ENCODE measurements at places on chromosomes 12 and 14.
A peak's percentile ranks its signal among the peaks of the same experiment; 100 is the strongest.

- peak; percentile 55 for DNase-seq
Measured at GRCh38 chr12:91381309-91381804, 198.7 kb upstream of the DCN start.

GRCh38 chr12:71685312-71685906 is 473 bp upstream of the TMEM19 start:
- no peak for DNase-seq

- DNase-seq, result no peak
Measured at GRCh38 chr12:97781342-97781741, 318.7 kb downstream of the RMST start.

- DNase-seq, result no peak
Measured at GRCh38 chr14:77988970-77989369, 181.2 kb upstream of the NRXN3 start.

GRCh38 chr12:123163227-123163626 is 12.3 kb upstream of the PITPNM2 start:
- no peak for DNase-seq

DNA sequence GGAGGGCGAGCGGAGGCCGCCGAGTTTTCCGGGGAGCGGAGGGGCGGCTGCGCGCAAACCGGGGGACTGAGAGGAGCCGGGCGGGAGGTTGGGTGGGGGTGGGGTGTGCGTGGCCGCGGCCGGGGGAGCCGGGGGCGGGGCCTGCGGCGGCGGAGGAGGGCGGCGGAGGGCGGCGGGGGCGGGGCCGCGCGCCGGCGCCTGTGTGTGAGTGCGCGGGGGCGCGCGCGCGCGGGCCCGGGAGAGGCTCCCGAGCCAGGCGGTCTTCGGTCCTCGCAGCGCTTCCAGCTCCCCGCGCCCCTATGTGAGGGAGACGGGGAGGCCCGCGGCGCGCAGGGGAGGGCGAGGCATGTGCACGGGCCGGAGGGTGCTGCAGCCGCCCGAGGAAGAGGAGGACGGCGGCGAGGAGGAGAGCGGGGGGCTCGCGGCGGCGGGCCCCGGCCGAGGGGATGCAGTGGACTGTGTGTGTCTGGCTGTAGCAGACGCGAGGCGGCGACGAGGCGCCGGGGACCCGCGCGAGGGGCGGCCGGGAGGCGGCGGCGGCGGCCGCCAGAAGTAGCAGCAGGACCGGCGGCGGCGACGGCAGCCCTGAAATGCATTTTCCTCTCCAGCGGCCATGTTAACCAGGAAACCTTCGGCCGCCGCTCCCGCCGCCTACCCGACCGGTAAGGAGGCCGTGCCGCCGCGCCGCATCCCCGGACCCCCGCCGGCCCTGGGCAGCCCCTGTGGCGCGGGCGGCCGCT is at the start of gene DYRK2:
Gene DYRK2 (plus strand): TSS at position 225 of the 740 bp plus-strand sequence. CDS start 389 bp downstream, at position 614.
- peak; percentile 62 for DNase-seq

GRCh38 chr12:87929346-87929745 is 99.9 kb downstream of the C12orf50 start:
- DNase-seq, result no peak

GRCh38 chr14:61730756-61731373 is 31.4 kb upstream of the SNAPC1 start:
- no peak for DNase-seq

GRCh38 chr12:125586441-125586840 is 521.2 kb downstream of the AACS start:
- DNase-seq, result no peak

DNA sequence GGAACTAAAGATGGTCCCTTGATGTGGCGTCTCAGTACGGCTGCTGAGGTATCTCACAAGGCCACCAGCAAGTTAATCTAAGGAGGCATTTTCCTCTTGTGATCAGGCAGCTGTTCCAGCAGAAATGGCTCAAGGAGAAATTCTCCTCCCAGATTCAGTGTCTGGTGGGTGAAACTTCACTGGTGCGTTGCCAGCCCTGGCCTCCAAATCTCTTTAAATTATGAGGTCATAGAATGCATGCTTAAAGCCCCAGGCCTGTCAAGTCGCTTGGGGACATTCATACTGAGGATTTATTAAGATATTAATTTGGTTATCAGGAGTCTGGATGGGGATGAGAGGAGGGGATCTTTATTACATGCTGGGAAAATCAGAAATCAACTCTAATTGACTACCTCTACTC is 72.9 kb downstream of the PPP2R5C start:
- DNase-seq, result no peak

GRCh38 chr12:64064706-64065105 is 157.4 kb downstream of the KICS2 start:
- no peak for DNase-seq

- peak; percentile 56 for DNase-seq
Measured at GRCh38 chr12:121110211-121110940, 22.3 kb upstream of the P2RX7 start.

DNA sequence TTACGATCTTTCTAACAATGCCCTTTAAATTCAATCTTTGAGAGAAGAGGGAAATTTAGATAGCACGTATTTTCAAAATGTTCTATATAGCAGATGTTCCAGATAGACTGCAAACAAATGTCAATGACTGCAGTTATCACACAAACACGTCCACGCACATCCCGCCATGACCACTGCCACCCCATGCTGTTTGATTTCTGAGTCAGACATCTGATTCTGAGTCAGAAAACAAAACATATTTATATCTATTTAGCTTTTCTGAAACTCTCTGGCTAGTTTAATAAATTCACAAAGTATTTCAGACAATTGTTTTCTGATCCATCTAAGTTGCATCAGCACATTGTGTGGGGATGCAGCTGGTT is 105.9 kb upstream of the BCAT1 start:
- no peak for DNase-seq

GRCh38 chr14:35509846-35510245 is 24.1 kb upstream of the INSM2 start:
- DNase-seq, result no peak

GRCh38 chr12:116200812-116201211 is 76.7 kb downstream of the MED13L start:
- DNase-seq, result no peak

- no peak for DNase-seq
Measured at GRCh38 chr12:46518169-46518568, 145.6 kb upstream of the SLC38A2 start.

- no peak for DNase-seq
Measured at GRCh38 chr12:57198329-57198728, 18.3 kb upstream of the NXPH4 start.

DNA sequence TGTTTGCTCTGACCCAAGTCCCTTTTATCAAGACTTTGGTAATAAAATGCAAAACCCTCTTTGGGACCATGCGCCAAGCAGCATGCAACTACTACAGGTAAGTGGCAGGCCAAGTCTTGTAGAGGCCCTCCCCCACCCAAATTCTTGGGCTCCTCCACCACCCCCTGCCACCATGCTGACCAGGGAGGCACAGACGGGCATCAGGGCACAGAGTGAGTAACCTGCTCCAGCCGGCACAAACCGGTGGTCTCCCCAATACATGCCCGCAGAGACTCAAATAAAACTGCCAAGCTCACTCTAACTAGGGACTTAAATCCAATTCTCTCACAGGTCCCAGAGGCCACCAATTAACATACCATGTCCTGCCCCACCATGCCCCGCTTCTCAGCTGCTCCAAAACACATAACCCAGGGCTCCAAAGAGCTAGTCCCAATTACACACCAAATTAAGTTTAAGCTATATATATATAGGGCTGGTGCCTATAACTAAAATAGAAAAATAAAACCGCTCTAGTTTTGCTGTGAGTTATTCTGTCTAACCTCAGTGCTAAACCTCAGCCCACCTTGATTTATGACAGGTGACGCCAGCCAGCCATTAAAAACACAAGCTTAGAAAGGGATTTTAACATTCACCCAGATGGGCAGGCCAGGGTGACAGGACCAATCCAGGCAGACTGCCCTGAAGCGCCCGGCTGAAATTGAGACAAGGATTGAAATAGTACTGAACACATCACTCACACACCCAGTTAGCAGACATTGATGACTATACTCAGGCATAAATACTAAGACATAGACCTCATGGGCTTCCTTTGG is 81.0 kb downstream of the CLMN start:
- no peak for DNase-seq

DNA sequence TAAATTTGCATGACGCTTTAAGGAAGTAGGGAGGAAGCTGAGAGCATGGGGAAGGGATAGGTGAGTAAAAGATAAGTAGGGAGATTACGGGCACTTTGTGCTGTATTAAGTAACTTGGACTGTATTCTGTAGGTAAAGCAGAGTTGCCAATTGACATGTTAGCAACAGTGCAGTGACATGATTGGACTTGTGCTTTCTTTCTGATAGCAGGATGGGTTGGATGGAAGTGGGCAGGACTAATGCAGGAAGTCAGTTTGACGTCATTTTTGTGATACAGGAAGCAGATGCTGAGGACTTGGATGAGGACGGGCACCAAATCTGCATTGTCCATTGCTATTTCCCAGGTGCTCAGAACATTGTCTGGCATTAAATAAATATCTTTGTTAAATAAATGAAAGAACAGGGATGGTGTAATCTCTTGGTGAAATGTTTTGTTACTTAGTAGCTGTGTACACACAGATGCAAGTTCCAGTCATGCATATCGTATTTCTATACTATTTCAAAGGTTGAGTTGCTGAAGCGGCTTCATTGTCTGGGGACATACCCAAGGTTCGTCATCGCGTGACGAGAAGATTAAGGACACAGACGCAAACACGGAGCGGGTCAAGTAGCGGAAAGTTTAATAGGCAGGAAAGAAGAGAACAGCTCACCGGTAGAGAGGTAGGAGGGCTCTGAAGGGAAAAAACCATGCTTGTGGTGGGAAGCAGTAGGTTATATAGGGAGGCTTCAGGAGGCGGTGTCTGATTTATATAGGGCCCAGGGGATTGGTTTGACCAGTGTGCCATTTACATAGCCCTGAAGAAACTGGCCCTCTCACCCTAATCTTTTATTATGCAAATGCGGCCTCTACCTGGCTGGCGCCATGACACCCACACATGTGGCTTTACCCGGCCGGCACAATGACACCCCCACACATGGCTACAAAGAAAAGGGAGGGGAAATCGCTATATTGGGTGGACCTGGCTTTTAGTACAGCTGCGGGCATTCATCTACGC is 30.7 kb downstream of the GUCY2C start:
- DNase-seq, result no peak

GRCh38 chr12:86226481-86226880 is 29.7 kb downstream of the MGAT4C start:
- DNase-seq, result no peak

GRCh38 chr12:90683871-90684270 is 271.1 kb downstream of the CCER1 start:
- DNase-seq, result no peak

- no peak for DNase-seq
Measured at GRCh38 chr12:14915736-14916135, 22.6 kb downstream of the ERP27 start.

DNA sequence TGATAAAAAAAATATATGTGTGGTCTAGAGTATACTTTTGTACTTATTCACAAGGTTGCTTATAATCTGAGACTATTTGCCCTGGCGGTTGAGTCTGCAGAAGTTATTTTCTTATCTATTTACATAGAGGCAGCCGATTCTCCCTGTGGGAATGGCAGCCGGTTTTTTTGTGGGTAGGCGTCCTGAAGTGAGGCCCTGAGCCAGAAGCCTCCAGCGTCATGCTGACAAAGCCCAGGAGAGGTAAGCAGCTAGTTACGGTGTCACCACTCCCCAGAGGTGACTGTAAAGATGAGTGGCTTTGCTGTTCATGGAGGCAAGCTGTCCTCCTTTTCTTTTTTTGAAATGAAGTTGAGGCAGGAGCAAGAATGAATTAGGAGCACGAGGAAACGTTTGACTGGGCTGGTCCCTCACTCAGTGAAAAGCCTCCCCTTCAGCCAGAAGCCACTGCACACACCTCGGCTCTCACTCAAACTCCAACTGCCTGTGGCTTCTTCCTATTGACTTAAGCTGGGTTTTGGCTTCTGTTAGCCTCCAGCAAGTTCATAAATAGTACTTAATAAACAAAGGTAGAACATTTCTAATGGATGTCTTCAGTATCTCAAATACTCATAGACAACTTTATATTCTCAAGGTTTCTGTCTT is 21.5 kb downstream of the PAX9 start:
- DNase-seq, result no peak

DNA sequence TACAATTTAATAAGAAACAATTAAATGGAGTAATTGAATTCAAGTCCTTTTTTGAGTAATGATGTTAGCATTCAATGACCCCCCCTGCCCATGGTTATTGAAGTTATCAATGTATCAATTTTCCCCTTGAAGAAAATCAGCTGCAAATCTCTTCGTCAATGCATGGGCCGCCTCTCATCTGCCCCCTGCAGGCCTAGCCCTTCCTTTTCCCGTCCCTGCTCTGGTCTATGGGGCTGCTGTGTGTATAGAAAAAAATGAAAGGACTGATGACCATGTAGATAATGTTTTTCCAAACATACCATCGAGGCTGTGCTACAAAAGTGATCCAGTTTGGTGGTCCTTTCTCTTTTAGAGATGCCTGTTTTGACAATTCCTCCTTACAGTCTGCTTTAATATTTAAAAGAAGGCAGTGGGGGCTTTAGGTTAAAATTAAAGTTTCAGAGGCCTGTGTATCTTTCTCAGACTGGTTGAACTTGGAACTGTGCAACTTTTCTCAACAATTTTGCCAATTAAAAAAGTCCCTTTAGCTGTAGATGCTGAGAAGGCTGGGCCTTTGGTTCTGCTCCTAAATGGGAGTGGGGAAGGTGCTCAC is 98.4 kb downstream of the APAF1 start:
- DNase-seq, result peak; percentile 40

DNA sequence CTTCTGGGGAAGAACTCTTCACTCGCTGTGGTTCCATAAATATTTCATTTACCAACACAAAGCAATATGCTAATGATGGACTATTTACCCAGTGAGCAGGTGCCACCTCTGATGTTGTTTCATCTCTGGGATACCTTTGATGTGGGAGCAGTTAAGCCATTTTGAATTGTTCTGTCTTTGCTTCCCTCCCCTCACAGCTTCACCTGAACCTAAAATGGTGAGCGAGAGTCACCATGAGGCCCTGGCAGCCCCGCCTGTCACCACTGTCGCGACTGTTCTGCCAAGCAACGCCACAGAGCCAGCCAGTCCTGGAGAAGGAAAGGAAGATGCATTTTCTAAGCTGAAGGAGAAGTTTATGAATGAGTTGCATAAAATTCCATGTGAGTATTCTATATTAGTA is 352.7 kb downstream of the SYT1 start:
- DNase-seq, result no peak

DNA sequence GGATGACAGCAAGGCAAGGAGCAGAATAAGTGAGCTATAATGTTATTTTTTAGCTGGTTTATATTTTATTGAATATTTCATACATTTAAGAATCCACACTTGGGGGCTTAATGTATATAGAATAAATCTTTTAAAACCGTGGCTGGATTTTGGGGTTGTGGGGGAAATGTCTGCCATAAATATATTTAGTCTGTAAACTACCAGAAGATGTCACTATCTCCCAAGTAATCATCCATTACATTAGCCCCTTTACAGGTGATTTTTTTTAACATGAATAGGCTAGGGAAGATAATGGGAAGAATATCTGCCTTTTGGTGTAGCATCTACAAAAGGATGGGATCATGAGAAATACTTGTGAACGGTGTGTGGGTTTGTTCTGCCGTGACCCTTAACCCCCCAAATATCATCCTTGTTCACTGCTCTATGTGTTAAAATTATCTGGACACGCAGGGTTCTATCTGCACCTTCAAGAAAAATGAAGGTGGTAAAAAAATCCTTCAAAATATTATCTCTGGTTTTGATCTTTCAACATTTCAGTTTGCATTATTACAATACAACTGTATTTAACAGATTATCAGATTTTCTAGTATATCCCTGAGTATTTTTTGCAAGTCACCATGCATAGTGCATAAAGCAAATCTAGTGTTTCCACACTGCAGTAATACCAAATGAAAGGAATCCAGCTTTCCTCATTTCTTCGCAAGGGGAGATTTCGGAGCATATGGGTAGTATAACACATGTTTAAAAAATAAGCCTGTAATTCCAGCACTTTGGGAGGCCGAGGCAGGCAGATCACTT is 8.0 kb upstream of the SLC17A8 start:
- DNase-seq, result peak; percentile 10
